ENCODE measurements at places on chromosomes 2 and 18.

- DNase-seq, result no peak
Measured at GRCh38 chr2:134694411-134694810, 24.4 kb downstream of the TMEM163 start.

DNA sequence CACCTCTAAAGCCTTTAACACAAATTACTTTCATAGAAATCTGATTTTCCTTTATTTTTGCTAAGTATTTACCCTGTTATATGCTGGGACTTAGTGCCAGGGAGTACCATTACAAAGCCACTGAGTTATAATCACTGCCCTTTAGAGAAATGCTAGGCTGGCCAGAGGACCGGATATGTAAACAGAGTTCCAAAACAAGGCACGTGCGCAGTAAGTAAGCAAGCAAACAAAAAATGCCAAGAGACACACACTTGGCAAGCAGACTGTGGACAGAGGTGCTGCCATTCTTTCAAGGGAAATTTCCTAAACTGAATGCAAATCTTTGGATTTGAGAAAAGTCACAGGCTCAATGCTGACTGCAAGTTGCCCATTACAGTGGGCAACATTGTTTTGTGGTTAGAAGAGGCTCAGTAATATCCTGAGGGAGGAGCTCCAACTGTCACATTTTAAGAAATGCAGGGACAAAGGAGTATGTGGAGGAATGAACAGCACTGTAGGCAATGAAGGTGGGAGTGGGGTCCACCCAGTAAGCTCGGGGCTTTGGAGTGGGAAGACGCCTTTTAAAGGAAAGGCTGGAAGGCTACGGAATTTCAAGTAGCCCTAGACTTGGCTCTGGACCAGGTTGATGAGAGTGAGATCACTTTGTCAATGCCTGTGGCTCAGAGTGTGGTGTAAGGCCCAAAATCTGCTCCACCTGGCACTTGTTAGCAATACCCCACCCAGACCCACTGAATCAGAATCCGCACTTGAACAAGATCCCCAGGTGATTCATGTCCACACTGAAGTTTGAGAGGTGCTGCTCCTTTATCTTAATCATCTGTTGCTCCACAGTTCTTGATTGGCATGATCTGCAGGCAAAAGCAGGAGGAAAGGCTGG lies 2.1 kb upstream of the PARD6G start:
- no peak for DNase-seq

DNA sequence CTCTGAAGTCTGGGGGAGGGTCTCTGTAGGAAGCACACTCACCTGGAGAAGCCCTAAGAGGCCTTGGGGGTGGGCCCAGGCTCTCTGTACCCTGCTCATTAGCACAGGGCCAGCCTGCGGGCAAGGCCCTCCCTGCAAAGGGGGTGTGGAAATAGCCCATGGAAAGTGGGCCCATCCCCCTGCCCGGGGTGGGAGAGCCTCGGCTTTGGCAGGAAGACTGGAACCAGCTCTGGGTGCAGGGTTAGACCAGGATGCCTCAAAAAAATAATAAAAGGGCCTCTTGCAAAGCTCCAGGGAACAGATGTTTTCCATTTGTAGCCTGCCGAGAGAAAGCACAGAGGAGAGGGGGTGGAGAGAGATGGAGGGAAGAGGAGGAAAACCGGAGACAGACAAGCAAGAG lies 98.7 kb downstream of the STPG4 start:
- no peak for DNase-seq

- DNase-seq, result no peak
Measured at GRCh38 chr2:189797902-189798301, 13.7 kb downstream of the PMS1 start.

GRCh38 chr2:70460333-70460732 lies 93.3 kb downstream of the TGFA start:
- no peak for DNase-seq

DNA sequence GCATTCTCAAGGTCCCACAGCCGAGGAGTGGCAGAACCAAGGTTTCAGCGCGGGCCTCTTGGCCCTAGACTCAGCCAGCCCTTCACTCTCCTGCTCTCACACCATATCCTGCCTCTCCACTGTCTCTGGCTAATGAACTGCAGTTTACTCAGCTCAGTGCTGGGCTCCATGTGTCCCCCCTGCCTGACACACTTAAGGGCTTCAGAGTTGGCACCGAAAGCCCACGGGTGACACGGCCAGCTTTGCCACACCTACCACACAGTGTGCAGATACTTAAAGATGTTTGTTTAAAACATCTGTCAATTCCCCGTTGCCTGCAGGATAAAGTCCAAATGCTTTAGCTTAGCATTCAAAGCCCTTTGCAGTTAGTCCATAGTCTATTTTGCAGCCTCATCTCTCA lies 241.2 kb downstream of the SEPTIN10 start:
- DNase-seq, result peak; percentile 39

DNA sequence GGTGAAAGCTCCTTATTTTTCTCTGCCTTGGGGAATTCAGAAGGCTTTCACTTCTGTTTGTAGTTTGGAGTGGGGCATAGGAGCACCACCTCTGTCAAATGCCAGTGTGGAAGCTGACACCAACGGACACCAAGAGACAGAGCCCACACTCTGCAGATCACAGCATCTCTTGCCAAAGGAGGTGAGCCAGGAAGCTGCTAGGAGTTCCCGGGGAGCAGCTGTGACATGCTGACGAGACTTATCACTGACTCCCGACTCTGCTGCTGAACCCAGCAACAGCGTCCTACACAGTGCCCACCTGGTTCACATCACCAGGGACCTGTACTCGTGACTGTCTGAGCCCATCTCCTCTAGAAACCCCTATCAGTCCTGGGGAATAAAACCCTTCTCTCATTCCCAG lies 8.1 kb downstream of the TEX51 start:
- DNase-seq, result no peak

DNA sequence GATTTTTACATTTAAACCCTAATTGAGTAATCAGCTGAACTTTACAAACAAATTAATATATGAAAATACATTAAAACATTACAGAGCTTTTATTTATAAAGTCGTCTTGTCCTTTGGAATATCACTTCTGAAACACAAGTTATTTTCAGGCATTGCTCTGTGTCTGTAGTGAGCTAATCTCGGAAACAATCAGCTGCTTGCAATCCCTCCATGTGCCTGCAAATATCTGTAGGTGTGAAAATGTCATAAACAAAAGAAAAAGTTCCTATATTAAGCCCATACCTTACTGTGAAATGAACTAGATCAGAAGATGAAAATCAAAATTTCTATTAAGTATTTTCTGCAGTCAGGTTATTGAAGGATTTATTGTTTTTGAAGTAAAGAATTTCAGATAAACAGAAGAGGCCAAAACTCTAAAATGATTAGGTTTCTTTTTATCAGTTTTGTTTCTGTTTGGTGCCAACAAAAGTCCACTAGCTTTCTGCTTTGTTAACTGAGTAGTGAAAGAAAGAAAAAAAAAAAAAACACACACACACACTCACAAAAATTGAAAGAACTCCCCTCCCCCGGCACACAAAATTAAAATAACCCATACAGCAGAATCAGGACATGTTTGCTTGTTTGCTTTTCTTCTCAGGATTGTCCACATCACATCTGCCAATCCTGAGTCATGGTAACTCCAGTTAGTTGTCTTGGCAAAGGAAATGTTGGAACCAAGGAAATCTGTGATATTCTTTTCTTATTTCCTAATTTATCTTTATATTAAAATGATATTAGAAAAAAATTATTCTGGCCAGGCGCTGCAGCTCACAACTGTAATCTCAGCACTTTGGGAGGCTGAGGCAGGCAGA lies 627.0 kb upstream of the SLC39A10 start:
- DNase-seq, result no peak

DNA sequence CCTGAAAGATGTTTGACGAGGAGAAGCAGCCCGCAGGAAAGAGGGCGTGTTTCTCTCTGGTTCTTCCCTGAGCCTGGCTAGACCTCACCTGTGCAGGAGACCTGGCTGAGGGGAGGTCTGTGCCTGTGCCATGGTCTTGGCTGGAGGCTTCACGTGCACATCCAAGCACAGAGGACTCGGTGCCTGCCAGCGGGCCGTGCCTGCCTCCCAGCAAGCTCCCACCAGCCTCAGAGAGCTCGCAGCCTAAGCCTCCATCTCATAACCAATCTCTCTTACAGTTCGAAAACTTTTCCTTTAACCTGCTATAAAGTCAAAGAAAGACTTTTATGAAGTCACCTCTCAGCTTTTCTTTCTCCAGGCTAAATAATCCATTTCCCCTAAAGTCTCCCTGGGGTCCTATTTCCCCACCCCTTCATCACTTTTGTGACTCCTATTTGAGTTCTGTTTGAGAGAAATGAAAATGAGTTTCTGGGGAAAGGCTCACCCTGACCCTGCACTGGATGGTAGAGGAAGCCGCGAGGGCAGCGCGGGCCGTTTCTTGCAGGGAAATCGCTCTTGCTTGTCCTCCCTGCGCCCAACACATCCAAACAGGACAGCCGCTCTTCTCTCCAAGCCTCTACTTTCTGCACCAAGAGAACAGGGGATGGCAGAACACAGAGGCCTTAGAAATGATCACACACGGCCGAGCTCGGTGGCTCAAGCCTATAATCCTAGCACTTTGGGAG lies 521.0 kb downstream of the SOX11 start:
- DNase-seq, result no peak

GRCh38 chr2:201969241-201969937 lies 64.3 kb upstream of the FZD7 start:
- DNase-seq, result no peak

GRCh38 chr18:62881509-62882016 lies 166.2 kb downstream of the PHLPP1 start:
- no peak for DNase-seq

- DNase-seq, result peak; percentile 72
Measured at GRCh38 chr18:61606759-61607158, 273.5 kb downstream of the CDH20 start.

- no peak for DNase-seq
Measured at GRCh38 chr2:109352056-109352897, 223.3 kb downstream of the SH3RF3 start.

GRCh38 chr18:55385770-55386169 lies 202.2 kb downstream of the TCF4 start:
- no peak for DNase-seq

DNA sequence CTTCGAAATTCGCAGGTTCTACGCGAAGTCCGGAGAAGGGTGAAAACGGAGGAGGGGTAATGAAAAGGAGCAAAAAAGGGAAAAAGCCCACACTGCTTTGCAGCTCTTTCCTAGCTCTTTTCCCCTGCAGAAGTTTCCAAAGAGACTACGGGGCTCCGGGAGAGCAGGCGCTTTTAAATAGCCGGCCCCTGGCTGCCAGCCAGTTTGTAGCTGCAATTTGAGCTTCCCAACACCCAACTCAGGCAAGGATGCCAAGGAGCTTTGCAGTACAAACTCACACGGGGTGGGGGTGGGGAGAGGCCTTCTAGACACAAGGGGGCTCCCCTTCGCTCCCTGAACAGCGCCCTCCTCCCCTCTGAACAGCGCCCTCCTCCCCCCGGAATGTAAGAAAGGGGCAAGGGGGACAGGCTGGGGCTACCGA lies at the start of gene IGFBP5:
Gene IGFBP5, minus strand, starts transcription at position 149 of the 421 bp plus-strand sequence. CDS start 774 bp downstream, outside the sequence.
- DNase-seq, result peak; percentile 91

- DNase-seq, result no peak
Measured at GRCh38 chr2:237854295-237854694, 5.1 kb upstream of the RAMP1 start.

GRCh38 chr2:79985145-79985544 lies 319.4 kb downstream of the LRRTM1 start:
- DNase-seq, result no peak

GRCh38 chr18:40841467-40841866 lies 1113.6 kb upstream of the PIK3C3 start:
- no peak for DNase-seq

- no peak for DNase-seq
Measured at GRCh38 chr2:146004462-146004861, 1484.5 kb upstream of the ZEB2 start.

DNA sequence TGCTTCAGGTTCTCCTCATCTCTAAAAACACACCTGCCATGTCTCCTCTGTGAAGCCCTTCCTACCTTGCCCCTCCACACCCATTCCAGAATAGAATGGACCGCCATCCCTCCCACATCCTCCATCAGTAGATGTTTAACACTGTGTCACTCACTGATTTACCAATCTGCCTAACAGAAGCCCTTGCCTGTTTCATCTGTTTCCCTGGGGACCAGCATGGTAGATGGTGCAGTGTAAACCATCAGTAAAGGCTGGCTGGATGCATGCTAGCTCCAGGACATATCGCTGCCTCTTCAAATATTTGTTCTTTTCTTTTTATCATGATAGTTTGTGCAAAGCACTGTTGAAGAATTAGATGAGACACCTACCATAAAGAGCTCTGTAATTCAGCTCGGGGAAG lies 271.4 kb downstream of the PIEZO2 start:
- DNase-seq, result no peak

DNA sequence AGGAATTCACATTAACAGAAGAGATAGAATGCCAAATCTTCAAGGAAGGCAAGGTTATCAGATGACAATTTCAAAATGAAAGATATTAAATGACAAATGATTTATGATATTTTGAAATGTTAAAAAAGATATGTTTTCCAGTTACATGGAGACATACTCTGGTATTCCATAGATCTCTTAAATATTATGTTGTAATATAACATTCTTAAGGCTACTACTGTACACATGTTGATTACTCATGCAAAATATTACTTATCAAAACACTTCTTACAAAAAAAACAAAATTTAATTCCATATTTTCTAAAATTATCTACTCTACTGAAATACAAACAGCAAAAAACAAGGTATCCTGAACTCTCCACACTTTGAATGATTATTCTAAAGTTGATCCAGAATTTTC lies 22.9 kb downstream of the RTTN start:
- no peak for DNase-seq

GRCh38 chr2:42281416-42282081 lies 79.5 kb downstream of the COX7A2L start:
- DNase-seq, result no peak

DNA sequence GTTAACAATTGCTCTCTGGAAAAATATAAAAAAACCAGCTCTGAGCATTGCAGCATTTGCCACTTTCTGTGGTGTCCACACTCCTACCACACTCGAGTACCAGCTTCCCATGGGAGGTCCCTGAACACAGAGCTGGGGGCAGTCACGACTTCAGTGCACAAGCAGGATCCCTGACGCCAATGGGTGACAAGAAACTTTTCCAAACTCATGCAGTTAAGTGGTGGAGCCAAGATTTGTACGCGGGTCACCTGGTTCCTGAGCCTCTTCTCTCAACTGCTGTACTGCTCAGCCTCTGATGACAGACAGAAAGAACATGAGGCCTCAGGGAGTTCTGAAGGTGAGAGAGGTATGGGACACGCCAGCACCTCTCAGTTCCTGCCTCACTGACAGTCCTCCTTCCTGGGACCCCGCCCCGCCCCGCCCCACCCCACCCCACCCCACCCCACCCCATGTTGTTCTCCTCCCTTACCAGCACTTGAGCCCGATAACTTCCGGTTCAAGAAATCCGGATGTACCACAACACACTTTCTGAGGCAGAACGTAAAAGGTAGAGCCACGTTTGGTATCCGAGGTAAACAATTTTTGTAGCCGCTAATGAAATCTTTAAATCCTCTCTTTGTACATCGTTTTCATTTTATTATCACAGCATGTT lies 287.6 kb downstream of the MYCN start:
- no peak for DNase-seq

Measured in Right ventricle myocardium inferior (tissue), 1 donor.